ENCODE measurements at places on chromosomes 4 and X.

- no peak for DNase-seq
These were observed 298.0 kb downstream of the DKK2 start for GRCh38 chr4:106738121-106738520.

DNA sequence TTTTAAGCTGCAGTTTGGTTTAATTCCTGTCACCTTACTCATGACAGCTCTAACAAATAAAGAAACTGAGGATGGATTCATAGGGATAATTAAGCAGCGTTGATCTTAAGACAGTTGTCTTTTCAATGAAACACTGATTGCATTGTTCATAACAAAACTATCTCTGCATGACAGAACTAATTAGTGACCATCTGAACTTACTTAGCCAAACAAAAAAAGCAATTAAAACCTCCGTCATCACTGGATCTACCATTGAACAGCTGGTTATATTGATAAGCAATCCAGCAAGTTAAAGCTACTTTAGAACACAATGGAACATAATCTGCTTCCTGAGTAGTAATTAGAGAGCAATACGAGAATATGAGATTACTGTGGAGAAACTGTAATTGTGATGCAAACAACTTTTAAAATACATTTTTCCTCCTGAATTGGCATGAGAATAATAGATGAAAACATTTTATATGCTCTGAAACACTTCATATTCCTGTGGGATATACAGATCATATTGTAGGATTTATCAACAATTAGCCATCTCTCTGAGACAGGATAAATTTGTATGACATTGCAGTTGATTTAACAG lies 2576.8 kb downstream of the PCDH7 start:
- no peak for DNase-seq

- DNase-seq: no peak
These were observed 3.7 kb upstream of the RAB9A start for GRCh38 chrX:13685126-13685763.

DNA sequence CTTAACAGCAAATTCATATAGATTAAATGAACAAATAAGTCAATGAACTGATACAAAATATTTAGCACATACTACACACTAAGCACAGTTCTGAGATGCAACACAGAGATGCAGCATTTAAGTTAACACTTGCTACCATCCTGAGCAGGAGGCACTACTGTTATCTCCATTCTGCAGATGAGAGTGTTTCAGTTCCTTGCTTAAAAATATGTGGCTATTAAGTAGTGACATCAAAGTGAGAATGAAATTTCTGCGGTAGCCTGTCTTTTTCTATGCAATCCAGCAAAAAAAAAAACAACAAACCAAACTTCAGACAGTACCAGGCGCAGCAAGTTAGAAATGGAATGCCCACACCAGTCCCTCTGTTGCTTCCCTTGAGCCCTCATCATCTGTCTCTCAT lies 90.8 kb downstream of the SHISA3 start:
- DNase-seq: no peak

GRCh38 chr4:166386491-166387360 lies 513.7 kb downstream of the TLL1 start:
- no peak for DNase-seq

DNA sequence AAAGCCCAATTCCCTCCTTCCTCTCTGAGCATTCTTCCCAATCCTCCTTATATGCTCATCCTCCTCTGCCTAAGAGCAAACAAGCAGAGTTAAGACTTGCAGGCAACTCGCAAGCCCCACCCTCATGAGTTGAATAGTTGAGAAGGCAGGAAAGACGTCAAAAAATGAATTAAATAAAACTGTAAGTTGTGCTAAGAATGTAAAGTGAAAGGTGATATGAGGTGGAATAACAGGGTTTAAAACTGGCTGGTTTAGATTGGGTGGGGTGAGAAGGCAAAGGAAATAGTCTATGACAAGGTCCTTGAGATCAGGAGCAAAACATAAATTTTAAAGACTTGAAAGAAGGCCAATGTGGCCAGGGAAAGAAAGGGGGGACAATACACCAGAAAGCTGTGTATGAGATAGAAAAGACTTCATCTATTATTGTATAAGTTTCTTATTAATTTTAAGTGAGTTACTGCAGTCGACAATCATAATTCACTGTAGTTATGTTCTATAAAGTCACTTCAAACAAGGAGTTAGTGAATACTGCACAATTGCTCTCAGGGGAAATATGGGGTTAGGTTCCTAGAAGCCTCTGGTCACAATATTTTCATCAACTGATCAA lies 124.9 kb downstream of the RELL1 start:
- no peak for DNase-seq

DNA sequence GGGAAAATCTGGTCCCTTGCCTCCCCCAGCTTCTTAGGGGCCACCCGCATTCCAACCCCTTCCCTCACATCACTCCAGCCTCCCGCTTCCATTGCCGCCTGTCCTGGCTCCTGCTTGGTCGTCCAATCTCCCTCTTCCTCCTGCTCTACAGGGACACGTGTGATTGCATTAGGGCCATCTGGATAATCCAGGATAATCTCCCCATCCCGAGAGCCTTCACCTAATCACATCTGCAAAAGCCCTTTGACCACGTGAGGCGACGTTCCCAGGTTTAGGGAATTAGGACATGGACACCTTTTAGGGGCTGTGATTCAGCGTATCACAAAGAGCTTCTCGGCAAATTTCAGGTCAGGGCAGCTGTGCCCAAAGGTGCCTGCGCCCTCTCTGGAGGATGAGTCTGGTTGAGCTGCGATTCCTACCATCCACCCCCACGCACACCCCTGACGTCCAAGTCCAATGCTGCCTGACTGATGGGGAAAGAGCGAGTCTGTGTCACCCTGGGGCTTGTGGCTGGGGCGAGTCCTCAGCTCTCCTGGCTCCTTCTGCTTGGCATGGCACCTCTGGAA lies 104.6 kb downstream of the PSAPL1 start:
- no peak for DNase-seq

GRCh38 chrX:45775468-45775867 lies 574.8 kb upstream of the DIPK2B start:
- peak; percentile 62 for DNase-seq

GRCh38 chr4:70768301-70768948 lies 46.7 kb downstream of the RUFY3 start:
- DNase-seq: peak; percentile 58

GRCh38 chrX:139581068-139581467 lies 50.5 kb downstream of the F9 start:
- DNase-seq: no peak

- DNase-seq: peak; percentile 43
These were observed 775 bp downstream of the SHROOM4 start for GRCh38 chrX:50812995-50813842.

DNA sequence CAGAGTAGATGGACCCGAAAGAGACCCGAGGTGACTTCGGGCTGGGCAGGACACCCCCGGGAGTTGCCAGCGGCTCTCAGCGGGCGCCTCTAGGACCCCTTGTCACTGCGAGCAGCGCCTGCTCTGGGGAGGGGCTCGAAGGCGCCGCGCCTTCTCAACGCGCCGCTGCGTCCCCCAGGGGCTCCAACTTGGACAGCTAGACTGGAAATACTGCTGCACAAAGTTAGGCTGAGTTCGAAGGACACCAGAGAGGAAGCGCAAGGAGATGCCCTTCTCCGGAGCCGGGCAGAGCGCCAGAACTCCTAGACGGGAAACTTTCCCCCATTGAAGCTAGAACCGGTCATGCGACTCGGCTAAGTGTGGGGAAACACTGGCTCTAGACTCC lies 493 bp upstream of the KCNIP4 start:
- DNase-seq: no peak

- DNase-seq: no peak
These were observed 414.5 kb upstream of the ATOH1 start for GRCh38 chr4:93414041-93414550.

DNA sequence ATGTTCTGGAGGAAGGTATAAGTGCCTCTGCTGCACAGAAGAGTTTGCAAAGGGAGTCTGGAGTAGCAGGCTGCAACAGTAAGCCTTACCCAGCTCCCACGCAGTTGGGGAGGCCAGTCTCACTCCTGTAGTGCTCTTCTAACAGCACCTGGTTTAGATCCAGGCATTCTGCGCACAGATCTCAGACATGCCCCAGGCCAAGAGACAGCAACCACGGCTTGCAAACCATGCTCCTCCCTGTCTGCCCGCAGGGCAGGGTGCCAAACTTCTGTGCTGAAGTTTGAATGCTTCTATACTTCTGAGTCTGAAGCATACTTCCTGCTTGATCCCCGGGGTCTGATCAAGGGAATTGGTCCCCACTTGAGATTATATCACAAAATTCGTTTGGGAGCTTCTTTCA lies 106.3 kb downstream of the LINC00632 start:
- no peak for DNase-seq

DNA sequence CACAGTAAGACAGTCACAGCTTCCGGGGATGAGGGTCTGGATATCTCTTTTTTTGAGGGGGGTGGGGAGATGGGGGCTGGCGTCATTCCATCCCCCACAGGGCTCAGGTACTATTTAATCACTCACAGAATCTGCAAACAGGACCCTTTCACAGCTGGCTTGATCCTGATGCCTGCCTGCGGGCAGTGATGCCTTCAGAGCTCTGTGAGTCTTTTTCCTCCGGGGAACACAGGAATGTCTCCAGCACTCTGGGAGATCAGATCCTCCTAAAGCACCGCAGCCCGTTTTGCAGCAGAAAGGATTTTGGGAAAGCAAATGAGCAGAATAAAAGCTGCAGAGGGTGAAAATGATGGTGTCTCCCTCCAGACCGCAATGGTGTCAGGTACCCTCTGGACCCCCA lies 13.2 kb upstream of the SHOX start:
- DNase-seq: no peak

DNA sequence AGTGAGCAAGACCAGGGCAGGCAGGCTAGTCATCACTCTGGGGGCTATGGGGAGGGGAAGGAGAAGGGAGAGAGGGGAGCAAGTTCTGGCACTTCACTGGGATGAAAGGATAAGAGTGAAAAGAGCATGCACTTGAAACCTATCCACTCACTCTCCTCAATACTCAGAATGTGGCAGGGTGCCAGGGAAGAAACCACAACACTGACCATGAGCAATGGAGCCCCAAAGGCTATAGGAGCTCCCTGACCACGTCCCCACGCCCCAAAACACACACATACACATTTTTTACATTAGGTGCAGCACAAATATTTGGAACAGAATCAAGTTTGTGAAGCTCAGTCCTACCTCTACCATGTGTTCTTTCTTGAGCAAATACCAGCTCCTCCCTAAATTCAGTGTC lies 132.2 kb downstream of the IDS start:
- no peak for DNase-seq

GRCh38 chr4:1360423-1361283 lies 13.6 kb downstream of the UVSSA start:
- no peak for DNase-seq

- DNase-seq: no peak
These were observed 16.2 kb downstream of the CTAG1B start for GRCh38 chrX:154602766-154603437.

DNA sequence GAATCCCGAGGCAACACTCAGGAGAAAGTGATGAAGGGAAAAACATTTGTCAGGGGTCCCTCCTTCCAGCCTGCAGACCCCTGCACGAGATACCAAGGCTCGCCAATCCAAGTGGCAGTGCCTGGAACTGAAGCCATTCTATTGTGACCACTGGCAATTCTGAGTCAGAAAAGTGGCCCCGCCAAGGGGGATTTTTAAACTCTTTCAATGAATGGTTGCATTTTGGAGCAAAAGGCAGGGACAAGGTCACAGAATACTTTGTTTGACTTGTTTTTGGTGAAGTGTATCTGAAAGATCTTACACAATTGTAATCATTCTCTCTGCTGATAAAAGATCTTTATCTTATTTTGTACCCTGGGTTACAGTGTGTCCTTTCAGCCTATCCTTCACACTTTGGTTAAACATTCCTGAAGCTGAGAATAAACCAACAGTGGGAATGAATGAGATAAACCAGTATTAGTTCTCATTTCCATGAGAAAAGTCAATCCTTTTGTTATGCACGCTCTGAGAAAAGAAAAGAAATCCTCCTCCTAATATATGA lies 115.9 kb upstream of the PDLIM3 start:
- DNase-seq: no peak

GRCh38 chr4:168995537-168996295 lies 14.3 kb downstream of the CBR4 start:
- DNase-seq: peak; percentile 46

GRCh38 chr4:86011117-86011516 lies 348.7 kb downstream of the MAPK10 start:
- DNase-seq: peak; percentile 88

DNA sequence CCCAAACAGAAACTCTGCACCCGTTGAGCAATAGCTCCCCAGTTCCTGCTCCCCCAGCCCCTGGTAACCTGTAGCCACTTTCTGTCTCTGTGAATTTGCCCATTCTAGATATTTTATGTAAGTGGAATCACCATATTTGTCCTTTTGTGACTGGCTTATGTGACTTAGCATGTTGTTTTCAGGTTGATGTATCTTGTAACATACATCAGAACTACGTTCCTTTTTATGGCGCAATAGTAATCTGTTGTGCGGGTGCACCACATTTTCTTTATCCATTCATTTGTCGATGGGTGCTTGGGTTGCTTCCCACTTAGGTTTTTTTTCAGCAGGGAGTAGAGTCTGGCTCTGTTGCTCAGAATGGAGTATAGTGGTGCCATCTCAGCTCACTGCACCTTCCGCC lies 6.6 kb upstream of the PDZD4 start:
- DNase-seq: no peak

GRCh38 chr4:109303140-109303496 lies 660 bp upstream of the COL25A1 start:
- DNase-seq: no peak

DNA sequence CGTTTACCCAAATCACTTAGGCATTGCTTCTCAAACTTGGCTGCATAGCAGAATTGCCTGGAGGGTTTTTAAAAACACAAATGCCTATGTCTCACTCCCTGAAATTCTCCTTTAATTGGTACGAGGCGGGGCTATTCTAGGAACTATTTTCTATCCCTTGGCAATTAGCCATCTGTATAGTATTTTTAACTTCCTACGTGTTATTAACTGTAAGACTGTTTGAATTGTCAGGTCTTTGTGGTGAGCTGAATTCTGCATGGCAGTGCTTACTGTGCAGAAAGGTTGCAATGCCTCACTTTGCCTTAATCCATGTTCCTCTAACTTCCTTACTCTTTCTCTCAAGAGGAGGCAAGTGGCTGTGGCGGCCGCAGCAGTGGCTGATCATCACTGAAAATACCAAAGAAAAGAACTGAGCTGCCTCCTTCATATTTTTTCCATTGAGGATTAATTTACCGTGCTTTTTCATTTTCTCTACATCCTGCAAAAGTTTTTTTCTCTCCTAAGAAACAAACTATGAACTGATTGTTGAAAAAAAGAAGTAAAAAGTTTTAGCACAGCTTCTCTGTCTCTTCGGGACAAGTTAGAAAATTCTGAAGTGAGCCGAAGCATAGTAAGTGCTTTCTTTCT lies at the start of gene SHROOM3:
Gene SHROOM3 (plus strand): TSS at position 329 of the 627 bp plus-strand sequence. CDS start 824 bp downstream, outside the sequence.
- DNase-seq: no peak

- no peak for DNase-seq
These were observed 52.5 kb downstream of the MAGEB10 start for GRCh38 chrX:27860337-27860736.

- no peak for DNase-seq
These were observed 75.7 kb downstream of the ASB9 start for GRCh38 chrX:15194146-15194545.

DNA sequence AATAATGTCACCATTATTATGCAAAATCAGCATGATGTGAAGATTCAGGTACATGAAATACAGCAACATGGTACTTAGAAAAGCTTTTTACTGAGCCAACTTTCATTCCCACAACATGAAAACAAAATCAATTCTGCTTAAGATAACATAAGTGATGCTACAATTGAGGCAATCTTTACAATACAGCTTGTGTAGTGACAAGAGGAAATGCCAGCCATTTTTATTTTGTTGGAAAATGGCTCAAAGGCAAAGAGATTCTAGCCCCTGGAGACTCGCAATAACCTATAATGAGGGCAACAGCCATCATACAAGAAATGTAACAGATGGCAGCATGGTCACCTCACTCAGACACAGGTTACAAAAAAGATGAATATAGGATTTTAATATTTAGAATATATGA lies 560.4 kb downstream of the SPOCK3 start:
- no peak for DNase-seq
